GM10248 (cell line): ENCODE measurements at places on chromosomes 4 and X.

DNA sequence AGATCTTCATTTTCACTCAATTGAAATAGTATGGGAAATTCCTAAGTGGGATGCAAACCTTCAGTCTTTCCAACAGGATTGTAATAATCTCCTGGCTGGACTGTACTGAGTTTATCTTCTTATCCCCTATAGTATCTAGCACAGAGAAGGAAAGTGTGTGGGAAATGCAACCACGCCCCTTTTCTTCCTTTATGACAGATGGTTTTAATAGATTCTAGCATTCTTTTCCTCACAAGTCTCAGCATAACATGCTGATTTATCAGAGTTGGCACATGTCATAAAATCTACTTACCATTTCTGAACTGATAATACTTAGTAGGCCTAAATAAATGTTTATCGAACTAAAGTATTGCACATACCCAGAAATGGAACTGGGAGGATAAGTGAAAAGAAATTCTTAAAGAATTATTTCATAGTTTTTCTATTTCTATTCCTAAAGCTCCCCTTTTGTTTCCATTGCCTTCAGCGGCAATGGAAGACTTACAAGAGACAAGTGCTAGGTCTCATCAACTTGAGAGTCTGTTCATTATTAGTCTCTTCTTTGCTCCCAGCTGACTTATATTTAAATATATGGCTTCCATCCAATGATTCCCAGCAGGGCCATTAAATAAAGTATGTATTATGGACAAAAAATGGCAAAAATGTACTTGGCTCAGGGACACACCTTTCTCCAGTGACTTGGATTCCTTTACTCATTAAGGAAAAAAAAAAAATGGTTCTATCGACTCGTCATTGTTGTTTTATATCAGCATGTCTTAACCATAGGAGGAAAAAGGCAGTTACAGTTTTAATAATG is 484.5 kb downstream of the IL1RAPL1 start:
- DNase-seq = no peak

- DNase-seq = no peak
Observed at GRCh38 chr4:169773889-169774288, 16.1 kb upstream of the HPF1 start.

- no peak for DNase-seq
Observed at GRCh38 chr4:11739992-11740391, 311.3 kb upstream of the HS3ST1 start.

- no peak for DNase-seq
Observed at GRCh38 chr4:174598800-174599199, 76.5 kb upstream of the HPGD start.

DNA sequence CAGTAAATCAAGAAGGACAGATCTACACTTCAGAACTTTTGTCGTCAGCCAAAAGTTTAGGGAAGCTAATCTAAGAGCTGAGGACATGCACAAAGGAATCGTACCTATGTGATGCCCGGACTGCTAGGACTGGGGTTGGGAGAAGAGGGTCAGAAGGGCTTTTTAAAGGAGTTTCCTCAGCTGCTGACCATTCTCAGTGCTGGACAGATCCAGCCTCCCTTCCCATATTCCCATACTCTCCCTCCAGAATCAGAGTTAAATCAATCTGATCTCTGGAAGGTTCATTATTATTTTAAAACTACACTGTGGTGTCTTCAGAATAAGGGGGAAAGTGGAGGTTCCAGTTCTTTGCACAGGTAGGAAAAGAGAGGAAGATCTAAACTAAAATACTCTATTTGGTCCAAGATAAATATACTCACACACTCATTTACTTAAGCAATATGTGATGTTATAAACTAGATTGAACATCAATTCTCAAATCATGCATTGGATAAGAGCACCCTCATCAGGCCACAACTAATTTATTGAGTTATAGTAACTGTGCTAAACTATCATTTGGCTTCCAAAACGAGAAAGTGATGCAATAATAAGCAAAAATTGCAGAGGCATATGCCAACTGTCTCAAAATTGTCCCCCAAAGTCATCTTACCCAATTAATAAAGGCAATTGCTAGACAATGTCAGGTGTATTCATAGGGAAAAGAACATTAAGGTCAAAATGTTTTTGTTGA is 124.7 kb downstream of the HNRNPD start:
- DNase-seq = no peak

GRCh38 chr4:164613792-164614191 is 140.1 kb upstream of the SMIM31 start:
- no peak for DNase-seq

- DNase-seq = no peak
Observed at GRCh38 chr4:98838977-98839618, 89.8 kb downstream of the EIF4E start.

DNA sequence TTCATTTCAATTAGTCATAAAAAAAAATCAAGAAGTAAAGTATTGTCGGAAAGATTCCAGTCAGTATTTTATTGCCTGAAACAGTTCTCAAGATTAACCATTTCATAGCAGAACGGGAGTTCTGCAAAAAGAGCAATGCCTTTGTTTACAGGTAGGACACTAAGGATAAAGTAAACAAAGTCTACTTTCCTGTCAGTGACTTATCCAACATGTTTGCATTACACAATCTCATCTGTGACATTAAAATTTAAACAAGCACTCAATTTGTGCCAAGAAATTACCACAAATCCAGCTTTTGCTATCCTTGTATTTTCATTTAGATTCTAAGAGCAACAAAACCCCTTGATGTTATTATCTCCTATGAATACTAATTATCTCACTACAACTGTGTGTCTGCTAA is 306.5 kb upstream of the LDB2 start:
- no peak for DNase-seq

- DNase-seq = no peak
Observed at GRCh38 chr4:74878323-74878722, 54.6 kb upstream of the PARM1 start.

DNA sequence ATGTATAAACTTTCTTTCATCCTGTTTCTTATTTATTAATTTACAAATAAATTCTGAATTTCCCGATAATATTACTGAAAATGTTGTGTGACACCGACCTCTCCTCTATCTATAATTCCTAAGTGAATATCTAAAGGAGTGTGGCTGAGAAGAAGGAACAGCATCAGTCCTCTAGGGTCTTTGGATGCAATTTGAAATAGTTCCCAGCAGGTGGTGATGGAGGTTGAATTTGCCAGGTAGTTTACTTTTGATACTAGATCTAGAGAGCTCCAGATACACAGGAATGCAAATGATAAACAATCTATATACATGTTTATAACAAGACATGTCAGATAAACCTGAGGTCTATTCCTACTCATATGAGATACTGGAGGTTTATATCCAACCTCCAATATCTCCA is 305.4 kb downstream of the PCDH18 start:
- no peak for DNase-seq

GRCh38 chrX:52983321-52984000 is 25.1 kb upstream of the FAM156A start:
- no peak for DNase-seq

DNA sequence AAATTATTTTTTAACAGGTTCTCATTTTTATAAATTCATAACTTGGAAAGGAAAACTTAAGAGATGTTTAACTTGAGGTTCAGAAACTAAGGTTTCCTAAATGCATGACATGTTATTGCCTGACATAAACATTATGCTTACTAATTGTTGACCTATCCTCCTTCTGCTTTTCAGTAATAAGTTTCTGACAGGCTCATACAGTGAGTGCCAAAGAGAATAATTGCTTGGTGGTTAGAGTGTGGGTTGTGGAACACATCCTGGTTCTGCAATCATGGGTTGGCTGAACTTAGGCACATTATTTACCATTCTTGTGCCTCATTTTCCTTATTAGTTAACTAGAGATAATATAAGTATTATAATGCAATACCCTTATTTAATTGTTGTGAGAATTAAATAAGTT is 56.5 kb downstream of the BMPR1B start:
- no peak for DNase-seq

GRCh38 chr4:13219971-13220370 is 264.2 kb downstream of the RAB28 start:
- DNase-seq = no peak

DNA sequence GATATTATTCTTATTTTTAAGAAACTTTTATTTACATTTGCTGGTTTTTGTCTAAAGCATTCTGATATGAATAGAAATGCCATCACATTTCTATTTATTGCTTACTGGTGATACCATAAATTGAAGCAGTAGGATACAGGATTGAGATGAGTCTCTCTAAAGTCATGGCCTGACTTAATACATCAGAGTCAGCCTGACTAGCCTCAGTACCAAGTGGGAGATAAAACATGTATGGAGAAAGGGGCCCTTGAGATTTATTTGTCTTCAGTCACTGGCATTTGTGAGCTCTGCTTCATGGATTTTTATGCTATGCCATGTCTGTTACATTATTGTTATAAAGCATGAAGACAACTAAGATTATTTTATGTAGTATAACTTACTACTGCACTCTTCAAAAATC is 465.5 kb downstream of the ADGRL3 start:
- no peak for DNase-seq

- no peak for DNase-seq
Observed at GRCh38 chrX:39619182-39620009, 478.4 kb downstream of the BCOR start.

- no peak for DNase-seq
Observed at GRCh38 chr4:54586320-54586955, 71.3 kb upstream of the KIT start.

- no peak for DNase-seq
Observed at GRCh38 chr4:173018446-173018845, 150.2 kb upstream of the GALNT7 start.

DNA sequence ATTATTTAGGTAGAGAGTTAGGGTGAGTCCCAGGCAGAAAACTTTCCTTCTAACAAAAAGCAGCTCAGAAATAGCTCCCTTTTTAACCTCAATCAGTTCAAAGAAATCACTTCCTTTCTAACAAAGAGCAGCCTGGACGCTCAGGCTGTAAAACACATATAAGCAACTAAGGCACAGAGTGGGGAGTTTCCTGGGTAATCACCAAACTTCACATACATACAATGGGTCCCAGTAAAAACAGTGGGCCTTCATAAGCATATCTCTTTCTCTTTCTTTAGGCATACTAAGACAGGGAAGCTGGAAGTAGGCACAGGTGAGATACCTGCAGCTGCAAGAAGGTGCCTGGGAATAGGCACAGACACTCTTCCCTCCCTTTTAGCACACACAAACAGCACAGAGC is 4.9 kb upstream of the NAF1 start:
- no peak for DNase-seq

GRCh38 chrX:36534900-36535299 is 473.3 kb upstream of the FAM47C start:
- DNase-seq = no peak

DNA sequence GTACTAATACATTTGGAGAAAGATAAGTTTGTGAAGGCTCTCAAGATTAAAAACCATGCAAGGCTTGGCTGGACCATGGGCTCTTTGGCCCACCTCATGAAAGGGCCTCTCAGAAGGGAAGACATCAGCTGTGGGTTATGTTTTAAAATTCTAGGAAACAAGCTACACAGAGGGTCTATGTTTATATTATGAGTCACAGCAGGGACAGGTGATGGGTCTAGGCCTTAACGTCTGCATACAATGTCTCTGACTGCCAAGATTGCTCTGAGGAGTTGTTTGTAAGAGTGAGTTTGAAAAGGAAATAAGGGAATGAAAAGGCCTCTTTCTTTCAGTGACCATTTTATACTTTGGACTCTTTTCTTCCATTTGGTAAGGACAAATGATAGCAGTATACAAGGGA is 77.0 kb upstream of the ARMCX2 start:
- DNase-seq = no peak

DNA sequence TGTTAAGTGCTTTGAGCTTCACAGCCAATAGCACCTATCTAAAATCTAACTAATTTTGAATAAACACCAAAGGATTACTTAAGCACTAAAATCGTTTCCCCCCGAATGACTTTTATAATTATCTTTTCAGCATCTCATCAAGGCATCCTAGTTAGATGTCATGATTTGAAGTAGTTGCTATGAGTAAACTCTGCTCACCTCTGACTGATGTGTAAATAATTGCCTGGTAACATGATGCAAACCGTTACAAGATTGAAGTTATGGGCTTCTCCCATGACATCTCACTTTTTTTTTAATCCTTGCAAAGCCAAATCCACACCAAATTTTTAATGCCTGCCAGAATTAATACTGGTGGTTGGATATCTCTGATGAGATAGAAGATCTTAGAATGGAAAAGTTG is 377.1 kb downstream of the PRDM5 start:
- DNase-seq = no peak

DNA sequence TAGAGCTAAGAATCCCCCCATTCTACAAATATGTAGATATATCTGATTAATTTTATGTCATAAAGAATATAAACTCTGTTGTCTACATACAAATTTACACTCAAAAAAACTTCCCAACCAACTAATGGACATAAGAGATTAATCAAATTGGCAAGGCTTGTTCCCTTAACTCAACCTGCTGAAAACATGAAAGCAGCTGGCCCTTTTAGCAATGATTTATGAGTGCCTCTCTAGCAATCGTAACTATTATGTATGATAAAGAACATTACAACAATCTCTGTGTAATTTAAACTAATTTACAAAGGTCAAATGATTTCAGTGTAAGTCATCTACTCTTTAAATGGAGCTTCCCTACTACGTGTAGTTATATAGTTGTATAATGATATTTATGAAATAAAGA is 83.1 kb upstream of the FTHL17 start:
- no peak for DNase-seq

- no peak for DNase-seq
Observed at GRCh38 chr4:77785669-77786068, 33.5 kb downstream of the CNOT6L start.

DNA sequence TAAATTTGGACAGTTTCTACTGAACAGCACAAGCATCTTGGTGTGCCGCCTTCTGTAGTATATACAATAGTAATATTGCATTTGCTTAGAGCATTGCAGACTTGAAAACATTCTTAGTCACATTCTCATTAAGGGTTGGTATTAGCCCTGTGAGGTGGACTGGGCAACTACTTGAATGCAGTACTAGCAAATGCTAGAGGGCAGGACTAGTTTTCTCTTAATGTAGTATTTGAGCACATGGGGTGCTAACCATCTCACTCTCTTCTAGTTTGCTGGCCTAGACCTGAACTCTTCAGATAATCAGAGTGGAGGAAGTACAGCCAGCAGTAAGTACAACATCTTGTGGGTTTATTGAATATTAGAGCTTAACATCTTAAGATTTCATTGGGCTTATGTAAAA is 3.2 kb downstream of the DDX3X start:
- no peak for DNase-seq

GRCh38 chr4:123401271-123402120 is 4.9 kb downstream of the SPRY1 start:
- DNase-seq = no peak

DNA sequence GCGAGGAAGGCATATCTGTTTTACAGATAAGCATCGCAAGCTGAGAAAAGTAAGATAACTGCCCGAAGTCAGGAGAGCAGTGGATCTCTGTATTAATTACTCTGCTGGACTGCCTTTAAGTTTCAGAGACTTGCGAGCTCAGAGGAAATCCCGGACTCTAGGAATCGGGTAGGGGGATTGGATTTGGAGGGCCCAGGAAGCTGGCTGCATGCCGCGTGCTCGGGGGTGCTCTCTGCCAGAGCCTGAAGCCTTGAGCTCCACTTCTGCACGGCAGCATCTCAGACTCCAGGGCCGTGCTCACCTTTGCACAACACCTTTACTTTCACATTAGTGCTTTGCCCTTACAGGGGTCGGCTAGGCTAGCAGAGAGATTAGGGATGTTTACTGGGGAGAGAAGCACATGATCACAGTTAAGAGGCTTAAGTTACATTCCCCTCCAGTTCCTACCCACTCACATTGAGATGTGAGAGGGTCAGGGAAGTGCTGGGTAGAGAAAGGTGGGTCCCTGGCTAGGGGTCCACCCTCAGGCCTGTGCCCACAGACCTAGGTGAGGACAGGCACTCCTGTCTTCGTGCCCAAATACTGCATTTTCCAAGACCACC is 57.0 kb downstream of the TRIML1 start:
- DNase-seq = no peak
